ENCODE measurements at places on chromosomes 11 and 22.

GRCh38 chr22:44938886-44939285 lies 70.9 kb downstream of the PHF21B start:
- DNase-seq, result no peak

GRCh38 chr11:45664376-45665205 lies 831 bp downstream of the CHST1 start:
- no peak for DNase-seq

GRCh38 chr11:8698917-8699441 lies 16.4 kb downstream of the RPL27A start:
- no peak for DNase-seq

- DNase-seq, result no peak
These were observed 6.3 kb downstream of the ARHGAP1 start for GRCh38 chr11:46694072-46694471.

GRCh38 chr11:100220801-100221200 lies 466.3 kb upstream of the ARHGAP42 start:
- DNase-seq, result no peak

DNA sequence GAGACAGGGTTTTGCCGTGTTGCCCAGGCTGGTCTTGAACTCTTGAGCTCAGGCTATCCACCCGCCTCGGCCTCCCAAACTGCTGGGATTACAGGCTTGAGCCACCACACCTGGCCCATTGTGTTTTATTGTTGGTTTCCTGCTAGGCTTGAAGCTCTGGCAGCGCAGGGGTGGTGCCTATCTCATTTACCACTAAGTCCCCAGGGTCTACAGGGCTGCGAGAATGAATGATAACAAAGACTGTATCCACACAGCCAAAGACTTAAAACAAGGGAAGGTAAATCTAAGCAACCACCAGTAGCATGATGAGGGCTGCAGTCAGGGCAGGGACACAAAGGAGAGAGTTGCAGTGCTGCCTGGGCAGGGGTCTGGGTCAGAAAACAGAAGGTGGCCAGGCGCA lies 37.3 kb upstream of the XBP1 start:
- DNase-seq, result no peak

- no peak for DNase-seq
These were observed 143.3 kb upstream of the TBCEL start for GRCh38 chr11:120880498-120881175.

DNA sequence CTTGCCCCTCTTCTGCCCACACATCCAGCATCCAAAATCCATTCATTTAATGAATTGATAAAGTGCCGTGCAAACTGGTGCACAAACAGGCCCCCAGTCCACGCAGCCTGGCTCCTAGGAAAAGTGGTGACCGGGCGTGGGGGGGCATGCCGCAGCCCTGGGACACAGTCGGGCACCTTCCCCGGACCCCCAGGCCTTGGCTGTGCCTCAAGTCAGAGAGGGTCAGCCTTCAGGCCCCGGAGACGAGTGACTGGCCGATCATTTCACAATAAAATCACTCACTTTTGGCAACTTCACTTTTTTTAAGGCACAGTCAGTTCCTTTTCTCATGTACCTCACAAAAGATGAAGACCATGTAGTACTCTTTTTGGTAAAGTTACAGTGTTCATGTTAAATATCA lies 8.0 kb downstream of the CDPF1 start:
- DNase-seq, result no peak

DNA sequence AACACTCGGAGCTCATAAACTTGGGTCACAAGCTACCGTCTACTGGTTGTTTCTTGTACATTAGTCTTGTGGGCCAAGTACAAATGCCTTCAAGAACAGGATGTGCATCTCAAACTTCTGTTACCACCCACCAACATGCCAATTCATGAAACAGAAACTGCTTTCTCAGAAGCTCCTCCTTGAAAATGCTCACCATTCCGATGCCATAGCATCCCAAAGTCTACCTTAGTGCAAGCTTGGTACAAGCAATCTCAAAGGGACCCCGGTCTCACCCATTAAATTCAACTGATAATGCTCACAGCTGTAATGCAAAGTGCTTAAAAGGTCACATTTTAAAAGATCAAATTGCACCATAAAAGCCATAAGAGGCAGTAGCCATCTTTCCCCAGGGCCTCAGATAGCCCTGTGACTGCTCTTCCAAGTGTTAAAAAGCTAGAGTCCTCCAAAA lies 31.8 kb upstream of the CCDC34 start:
- no peak for DNase-seq

GRCh38 chr11:64905516-64906313 lies 11.3 kb downstream of the ATG2A start:
- DNase-seq, result no peak

- no peak for DNase-seq
These were observed 18.8 kb upstream of the ST3GAL4 start for GRCh38 chr11:126336671-126337101.

DNA sequence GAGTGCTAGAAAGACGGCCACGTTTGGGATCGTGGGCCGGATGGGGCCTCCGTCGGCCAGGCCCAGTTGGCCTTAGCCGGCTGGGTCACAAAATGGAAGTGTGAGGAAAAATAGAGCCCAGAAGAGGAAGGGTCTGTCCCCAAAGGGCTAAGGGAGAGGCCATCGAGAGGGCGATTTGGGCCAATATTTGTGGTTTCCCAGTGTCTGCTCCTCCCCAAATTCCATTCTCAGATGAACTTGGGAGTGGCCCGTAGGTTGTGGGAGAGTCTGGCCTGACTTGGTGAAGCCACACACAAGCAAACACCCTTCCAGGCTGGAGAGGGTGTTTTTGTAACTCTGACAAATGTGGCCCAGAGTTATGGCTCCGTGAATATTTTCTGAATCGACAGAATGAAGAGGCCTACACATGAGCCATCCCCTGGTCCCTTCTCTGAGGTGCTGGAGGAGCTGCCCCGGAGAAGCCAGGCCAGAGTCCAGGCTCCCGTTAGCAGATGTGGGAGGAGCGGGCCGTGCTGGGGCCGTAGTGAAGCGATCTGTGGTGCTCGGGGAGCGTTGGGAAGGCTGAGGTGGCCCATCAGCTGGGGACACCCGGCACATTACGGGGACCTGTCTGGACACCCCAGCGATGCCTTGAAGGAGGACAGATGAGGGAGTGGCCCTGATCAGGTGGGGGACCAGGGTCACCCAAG lies 73.5 kb upstream of the PPARA start:
- no peak for DNase-seq

GRCh38 chr11:16393340-16393739 lies 37.0 kb upstream of the SOX6 start:
- DNase-seq, result no peak

DNA sequence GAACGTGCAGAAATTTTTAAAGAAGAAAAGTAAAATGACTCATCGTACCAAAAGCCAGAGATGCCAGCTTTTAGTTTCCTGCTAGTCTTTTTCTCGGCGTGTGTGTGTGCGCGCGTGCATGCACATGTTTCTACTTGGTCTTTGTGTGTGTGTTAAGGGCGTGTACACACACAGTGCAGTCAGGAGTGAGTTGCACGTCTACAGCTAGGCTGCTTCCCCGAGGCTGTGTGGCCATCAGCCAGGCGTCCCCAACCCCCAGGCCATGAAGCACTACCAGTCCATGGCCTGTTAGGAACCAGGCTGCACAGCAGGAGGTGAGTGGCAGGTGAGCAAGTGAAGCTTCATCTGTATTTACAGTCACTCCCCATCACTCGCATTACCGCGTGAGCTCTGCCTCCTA lies 36.4 kb downstream of the KCNQ1 start:
- peak; percentile 11 for DNase-seq

DNA sequence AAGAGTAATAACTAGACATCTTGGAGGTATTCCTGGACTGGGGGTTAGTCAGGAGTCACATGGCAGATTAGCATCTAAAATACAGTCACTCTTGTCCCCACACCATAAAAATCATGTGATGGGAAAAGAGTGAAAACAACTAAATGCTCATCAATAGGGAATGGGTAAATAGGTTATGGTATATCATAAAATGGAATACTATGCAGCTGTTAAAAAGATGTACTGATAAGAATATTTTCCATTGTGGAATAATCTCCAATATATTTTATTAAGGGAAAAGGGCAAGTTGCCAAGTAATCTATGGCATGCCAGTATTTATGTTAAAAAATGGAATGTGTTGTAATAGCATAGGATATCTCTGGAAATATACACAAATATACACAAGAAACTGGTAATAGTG lies 6.6 kb upstream of the PIK3C2A start:
- no peak for DNase-seq

- no peak for DNase-seq
These were observed 14.9 kb upstream of the SREBF2 start for GRCh38 chr22:41818011-41818410.

- no peak for DNase-seq
These were observed 605.7 kb downstream of the METTL15 start for GRCh38 chr11:28713850-28714249.

GRCh38 chr11:2160736-2161259 lies at the start of gene INS:
Gene INS (minus strand): TSS chr11:2161209. CDS start chr11:2160971, 238 bp downstream.
- no peak for DNase-seq

DNA sequence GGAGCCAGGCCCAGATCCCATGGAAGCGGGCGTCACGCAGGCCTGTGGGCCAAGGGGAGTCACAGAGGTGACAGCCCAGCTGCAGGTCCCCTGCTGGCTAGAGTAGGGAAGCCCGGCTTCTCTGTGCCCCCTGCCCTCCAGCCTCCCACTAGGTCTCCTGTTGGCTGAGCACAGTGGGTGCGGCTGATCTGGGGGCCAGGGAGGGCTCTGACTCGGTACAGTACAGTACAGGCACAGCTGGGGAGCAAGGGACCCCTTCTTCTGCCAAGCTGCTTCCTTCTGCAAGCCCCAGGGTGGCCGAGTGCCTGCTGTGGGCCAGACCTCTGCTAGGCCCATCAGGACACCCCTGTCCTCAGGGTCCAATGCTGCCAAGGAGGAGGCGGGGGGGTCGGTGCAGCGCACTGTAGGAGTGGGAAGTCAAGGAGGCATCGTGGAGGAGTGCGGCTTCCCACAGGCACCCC lies 10.1 kb downstream of the SUSD2 start:
- no peak for DNase-seq

DNA sequence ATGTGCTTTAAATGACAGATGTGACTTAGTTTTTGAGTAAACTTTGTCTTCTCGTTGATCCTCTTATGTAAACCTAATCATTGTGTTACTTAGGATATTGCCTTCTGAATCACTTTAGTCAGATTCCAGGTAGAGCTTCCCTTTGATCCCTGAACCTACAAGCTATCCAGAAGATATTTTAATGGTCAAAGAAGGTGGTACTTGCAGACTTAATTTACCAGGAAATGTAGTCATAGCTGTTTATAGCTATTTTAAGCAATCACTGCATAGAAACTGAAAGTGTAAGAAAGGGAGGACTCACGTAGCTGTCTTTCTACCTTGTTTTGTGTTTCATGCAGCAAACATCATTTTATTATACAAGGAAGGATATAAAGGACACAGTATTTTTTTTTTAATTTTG lies 189.5 kb downstream of the DDX10 start:
- no peak for DNase-seq

DNA sequence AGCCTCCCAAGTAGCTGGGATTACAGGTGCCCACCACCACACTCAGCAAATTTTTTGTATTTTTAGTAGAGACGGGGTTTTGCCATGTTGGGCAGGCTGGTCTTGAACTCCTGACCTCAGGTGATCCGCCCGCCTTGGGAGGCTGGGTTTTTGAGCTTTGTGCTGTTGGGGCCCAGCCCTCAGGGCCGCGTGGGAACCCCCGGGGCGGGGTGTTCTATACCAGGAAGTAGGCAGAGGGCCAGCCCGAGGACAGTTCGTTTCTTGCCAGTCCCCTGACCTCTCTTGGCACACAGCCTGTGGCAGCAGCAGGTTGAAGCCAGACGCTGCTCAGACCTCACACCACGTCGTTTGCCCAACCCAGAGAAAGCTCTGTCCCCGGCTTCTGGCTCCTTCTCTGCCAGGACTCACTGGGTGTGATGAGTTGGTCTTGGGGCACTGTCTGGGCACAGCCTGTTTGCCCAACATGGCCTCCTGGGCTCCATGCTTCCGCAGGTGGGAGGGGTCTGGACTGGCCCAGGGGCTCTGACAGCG lies 24.9 kb upstream of the CHKA start:
- peak; percentile 56 for DNase-seq

- DNase-seq, result no peak
These were observed 1210.1 kb upstream of the TENM4 start for GRCh38 chr11:80650966-80651365.

DNA sequence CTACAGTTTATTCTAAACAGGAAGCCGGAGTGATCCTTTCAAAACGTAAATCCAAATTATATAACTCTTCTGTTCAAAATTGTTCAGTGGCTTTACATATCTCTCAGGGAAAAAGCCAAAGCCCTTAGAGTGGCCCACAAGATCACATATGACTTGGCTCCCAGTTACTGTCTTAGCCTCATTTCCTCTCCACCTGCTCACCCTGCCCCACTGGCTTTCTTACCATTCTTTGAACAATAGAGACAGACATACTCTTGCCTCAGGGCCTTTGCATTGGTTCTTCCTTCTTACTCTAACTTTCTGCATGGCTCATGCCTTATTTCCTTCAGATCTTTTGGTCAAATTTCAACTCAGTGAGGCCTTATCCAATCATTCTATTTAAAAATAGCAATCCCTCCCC lies 52.1 kb downstream of the STIM1 start:
- DNase-seq, result no peak

DNA sequence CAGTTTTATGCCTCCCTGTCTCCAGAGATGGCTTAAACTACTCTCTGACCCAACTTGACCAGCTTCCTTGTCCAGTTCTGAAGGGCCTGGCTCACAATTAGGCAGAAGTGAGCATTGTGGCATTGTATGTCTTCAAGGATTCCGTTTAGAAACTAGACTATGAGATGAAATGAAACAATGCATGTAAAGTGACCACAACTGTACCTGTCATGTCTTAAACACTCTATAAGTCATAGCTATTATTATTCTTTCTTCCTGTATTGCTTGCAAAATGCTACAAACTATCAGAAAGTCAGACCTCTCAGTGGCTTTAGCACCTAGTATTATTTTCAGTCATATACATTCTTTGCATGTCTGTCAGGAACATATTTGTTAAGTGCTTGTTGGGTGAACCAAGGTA lies 127.9 kb upstream of the MTMR2 start:
- DNase-seq, result no peak

- DNase-seq, result no peak
These were observed 679 bp upstream of the SSH3 start for GRCh38 chr11:67302571-67303131.

DNA sequence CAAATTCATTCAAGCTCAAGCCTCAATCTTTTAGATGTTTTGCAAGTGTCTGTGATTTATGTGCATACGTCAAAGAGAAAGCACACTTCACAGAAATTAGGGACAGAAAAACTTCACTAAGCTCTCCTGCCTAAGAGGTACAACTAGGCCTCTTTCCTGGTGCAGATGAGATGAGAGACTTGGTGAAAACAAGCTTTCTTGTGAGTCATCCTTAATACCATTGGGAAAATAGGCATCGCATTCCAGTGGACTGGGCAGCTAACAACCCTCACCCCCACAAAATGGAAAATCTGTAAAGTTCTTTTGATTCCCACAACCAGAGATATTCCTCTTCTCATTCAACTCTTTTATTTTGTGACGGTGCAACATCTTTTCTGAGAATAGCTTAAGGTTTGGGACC lies 1110.4 kb upstream of the CCDC90B start:
- no peak for DNase-seq

Measured in NCI-H1092 (cell line).